Fibroblast of the conjunctiva (primary cell): ENCODE measurements at places on chromosomes 16 and 17.

- DNase-seq, result no peak
Observed at GRCh38 chr17:79919862-79920720, 80.9 kb upstream of the CBX4 start.

- DNase-seq, result no peak
Observed at GRCh38 chr17:63549289-63549945, 860 bp upstream of the DCAF7 start.

DNA sequence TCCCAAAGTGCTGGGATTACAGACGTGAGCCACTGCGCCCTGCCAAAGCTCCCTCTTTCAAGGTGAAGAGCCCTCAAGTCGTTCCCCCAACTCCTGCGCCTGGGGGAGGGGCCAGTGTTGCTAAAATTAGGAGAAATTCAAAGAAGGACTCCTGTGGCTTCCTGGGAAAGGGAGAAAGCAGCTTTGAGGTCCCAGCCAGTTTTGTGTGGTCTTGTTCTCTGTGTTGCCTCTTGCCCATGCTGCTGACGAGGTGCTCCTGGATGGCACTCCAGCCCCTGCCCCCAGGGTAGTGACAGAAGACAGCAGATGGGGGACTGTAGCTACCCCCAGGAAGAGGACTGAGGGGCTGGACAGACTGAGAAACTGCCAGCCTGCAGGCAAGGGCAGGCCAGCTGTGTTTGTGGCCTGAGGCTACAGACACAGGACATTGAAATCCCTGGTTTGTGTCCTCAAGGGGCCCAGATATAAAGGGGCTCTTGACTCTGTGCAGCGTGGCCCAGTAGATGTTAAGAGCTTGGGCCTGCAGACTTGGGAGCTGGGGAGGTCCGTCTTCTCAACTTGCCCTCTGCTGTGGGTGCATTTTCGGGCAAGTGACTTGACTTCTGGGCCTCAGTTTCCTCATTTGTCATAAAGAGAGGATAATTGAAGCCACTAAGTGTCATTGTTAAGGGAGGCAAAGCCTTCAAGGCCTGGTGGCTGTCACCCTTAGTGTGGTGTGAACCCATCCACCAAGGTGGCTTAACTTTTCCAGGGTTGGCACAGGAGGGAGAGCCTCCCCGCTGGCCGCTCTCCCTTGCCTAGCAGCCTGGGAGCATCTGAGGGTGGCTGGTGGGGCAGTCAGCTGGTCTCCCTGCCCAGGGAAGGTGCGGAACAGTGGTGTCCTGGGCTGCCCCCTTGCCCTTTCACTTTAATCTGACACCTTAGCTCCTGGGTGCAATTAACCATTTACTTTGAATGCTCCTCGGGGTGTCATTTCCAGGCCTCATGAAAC, 4.1 kb downstream of the UBALD2 start:
- DNase-seq, result no peak

- no peak for DNase-seq
Observed at GRCh38 chr17:48498164-48498850, 32.5 kb downstream of the HOXB1 start.

- no peak for DNase-seq
Observed at GRCh38 chr17:44293509-44294226, 14.7 kb upstream of the RUNDC3A start.

GRCh38 chr16:733382-734207, 6.7 kb downstream of the HAGHL start:
- DNase-seq, result no peak

GRCh38 chr17:57587193-57587969, 157.7 kb downstream of the CCDC182 start:
- DNase-seq, result no peak

GRCh38 chr17:3665834-3666233, 2.5 kb downstream of the TAX1BP3 start:
- no peak for DNase-seq

DNA sequence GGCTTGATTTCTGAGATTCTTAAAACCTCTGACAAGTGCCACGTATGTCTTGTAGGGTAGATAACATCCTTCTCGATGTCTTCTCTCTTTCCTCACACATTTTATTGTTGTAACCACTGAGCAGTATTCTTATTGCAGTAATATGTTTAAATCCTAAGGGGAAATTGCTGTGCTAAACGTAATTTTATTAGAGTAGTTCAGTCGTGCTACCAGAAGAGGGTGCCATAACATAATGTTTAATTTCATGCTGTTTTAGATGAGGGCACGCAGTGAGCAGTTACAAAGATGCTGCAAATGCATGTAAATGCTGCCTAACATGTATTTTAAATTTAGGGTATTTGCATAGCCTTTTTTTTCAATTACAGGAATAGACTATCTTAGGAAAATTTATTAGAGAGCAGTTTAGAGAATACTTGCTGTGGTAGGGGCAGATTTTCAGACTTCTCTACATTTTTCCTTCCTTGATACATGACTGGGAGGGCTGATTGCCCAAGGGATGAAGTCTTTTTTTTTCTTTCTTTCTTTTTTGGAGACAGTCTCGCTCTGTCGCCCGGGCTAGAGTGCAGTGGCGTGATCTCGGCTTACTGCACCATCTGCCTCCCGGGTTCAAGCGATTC, 51.7 kb downstream of the GAN start:
- DNase-seq, result peak; percentile 33

DNA sequence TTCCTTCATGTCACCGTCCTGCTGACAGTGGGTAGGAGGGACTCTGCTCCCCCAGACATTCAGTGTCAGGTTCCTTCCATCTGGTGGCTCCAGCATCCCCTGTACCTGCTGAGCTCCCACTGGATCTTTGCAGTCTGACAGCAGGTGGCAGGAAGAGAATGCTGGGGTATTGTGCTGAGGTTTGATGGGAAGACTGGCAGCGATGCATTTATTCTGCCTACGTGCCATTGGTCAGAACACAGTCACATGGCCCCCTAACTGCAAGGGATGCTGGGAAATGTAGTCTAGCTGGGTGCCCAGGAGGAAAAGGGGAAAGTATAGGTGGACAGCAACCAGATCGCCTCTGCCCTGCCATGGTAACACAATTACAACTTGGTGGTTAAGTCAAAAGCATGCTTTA, 44.4 kb downstream of the IRX3 start:
- no peak for DNase-seq

DNA sequence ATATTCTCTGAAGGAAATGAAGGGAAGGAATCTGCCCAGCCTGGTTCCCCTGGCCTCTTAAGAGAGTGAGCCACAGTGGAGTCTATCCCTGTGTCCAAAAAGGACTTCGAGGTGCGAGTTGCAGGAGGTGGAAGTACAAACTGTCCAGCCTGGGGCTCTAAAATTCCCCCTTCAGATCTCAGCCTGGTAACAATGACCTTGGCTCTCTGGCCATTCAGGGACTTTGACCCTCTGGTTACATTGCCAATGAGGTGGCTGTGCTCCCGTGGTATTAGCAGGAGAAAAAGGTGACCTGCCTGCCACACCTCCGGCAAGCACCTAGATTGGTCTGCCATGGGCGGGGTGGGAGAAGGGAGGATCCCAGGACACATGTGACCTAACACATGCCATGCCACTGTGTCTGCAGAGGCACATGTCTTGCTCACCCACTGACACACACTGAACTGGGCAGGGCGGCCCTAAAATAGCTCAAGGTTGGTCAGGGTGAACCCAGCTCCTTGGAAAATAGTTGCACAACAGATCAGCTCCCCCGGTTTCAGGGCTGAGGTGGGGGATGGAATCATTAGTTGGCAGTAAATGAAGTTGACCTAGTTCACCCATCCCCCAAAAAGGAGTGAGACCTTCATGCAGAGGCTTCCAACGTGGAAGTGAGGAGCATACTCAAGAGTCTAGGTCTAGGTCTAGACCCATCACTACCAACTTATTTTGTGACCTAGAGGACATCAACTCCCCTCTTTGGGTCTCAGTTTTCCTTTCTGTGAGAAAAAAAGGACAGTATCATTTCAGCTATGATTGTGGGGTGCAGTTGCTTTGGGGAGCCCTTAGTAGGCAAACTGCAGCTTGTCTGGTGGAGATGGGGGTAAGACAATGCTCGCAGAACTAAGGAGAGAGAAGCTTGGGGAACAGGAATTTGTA, 2.2 kb downstream of the NR1D1 start:
- DNase-seq, result no peak

- DNase-seq, result no peak
Observed at GRCh38 chr17:9104370-9105041, 83.2 kb downstream of the NTN1 start.

GRCh38 chr17:67082107-67082506, 37.8 kb downstream of the CACNG1 start:
- DNase-seq, result no peak

GRCh38 chr17:81015136-81015535, 19.8 kb upstream of the BAIAP2 start:
- DNase-seq, result no peak

- DNase-seq, result no peak
Observed at GRCh38 chr16:68910051-68910450, 66.7 kb downstream of the TANGO6 start.
